SJSA1 (cell line): ENCODE measurements at places on chromosomes 12 and 14. TPM values are rescaled to one million over a fixed set of nuclear protein-coding genes. Genes with fewer than 3 reads are reported as not detected.

PLCZ1 gene
- total RNA-seq, result not detected in 2 replicates

- DNase-seq, result peak; percentile 40
Measured at GRCh38 chr12:70691018-70691672, 53.9 kb upstream of the PTPRB start.

DNA sequence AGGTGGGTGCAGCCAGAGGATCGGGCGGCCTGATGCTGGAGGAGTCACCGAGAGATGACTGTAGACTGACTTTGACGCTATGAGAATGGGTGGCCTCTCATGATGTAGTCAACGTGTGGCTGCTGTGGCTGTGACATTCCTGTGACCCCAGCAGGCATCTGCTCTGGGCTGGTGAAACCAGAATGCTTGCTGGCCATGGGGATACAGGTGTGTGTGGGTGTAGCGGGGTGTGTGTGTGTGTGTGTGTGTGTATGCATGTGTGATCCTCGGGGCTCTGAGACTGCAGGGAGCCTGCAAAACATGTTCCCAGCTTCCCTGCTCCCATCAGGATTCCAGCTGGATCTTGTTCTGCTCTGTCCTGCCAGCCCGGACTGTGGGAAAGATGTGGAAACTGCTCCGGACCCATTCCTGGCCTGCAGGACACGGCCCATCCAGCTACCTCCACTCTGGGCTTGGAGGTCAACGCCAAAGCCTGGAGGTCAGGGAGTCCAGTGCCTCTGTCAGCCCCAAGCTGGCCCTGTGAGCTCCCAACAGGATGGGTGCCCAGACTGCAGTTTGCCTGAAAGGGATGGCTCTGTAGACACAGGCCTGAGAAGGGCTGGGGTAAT, 18.8 kb upstream of the HHIPL1 start:
- DNase-seq, result no peak

- DNase-seq, result no peak
Measured at GRCh38 chr12:30972035-30972434, 45.5 kb downstream of the TSPAN11 start.

- no peak for DNase-seq
Measured at GRCh38 chr12:132272711-132273110, 56.7 kb downstream of the GALNT9 start.
